ENCODE measurements at places on chromosomes 16 and 17. TPM values are rescaled to one million over a fixed set of nuclear protein-coding genes. Genes with fewer than 3 reads are reported as not detected.
A peak's percentile ranks its signal among the peaks of the same experiment; 100 is the strongest.

The OR1A1 gene
- not detected for total RNA-seq

DNA sequence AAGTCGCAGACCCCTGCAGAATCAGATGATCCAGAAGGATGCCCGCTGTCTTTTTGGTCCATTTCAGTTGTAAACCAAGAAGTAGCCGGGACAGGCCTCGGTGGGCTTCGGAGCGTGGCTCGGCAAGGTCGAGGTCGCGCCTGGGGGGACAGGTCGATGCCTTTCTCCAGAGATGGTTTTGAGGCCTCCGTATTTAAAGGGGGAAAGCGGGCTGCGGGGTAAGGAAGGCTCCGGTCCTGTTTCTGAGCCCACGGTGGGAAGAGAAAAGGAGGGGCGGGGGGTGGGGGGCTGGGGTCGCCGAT is 7.5 kb upstream of the GNG13 start:
- no peak for DNase-seq

The CMTM3 gene
- 22.0 TPM for total RNA-seq

DNA sequence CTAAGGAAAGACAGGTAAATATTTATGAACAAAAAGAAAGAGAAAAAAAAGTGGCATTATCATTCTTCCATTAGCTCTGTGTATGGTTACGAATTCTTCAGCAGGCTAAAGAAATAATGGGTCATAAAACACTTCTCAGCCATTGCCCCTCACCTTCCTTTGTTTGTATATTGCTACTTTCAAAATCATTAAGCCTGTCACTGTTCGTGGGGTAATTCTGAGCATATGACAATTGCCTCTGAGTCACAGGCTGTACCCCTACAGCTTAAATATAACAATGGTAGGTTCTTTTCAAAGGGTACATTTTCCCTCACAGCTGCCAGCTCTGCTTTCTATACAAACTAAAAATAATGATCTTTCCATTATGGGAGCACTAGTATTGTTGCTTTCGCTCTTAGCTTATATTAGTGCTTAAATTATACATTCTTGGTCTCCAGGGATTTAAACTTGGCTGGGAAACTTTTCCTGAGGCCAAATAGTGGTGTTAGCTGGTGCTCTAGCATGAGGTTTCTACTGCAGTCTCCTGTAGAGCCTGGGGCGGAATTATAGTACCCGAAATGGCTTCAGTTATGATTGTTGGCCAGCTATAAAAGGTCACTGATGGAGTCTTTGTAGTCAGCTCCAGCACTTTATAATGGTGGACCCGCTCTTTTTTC is 74.7 kb upstream of the CDH11 start:
- no peak for DNase-seq

The MYCBPAP gene
- 0.64 TPM for total RNA-seq

DNA sequence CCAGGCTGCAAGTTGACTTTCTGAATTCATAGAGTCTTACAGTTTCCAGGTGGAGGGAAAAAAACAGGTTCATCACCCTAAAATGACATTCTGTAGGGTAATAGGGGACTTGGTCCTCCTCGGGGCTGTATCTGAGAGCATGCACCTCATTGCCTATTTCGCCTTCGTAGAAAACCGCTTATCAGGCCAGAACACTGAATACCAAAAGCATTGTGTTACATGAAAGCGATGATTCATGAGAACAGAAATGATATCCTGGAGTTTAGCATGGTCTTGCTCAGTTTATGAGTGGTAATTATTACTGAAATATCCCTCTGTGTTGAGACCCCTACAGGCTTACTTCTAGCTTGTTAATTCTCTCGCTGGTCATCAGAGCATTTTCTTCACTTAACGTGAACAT is 61.4 kb upstream of the ARHGAP44 start:
- DNase-seq, result peak; percentile 44

The SLC13A2 gene
- not detected for total RNA-seq

Measured in fibroblast of villous mesenchyme (primary cell).